Mucosa of gallbladder (tissue), 1 donor: ENCODE measurements at places on chromosomes 16 and 17. TPM values are rescaled to one million over a fixed set of nuclear protein-coding genes. Genes with fewer than 3 reads are reported as not detected.

The KRTAP4-5 gene
- total RNA-seq: not detected

The OR3A2 gene
- 3.0 TPM for total RNA-seq

The MAP3K3 gene
- 39.5 TPM for total RNA-seq

The KRTAP1-1 gene
- not detected for total RNA-seq

The CSH2 gene
- not detected for total RNA-seq

The ABCA9 gene
- 7.3 TPM for total RNA-seq

The CLEC19A gene
- 0.26 TPM for total RNA-seq

The GOSR1 gene
- 44.6 TPM for total RNA-seq

- no peak for DNase-seq
Observed at GRCh38 chr17:32259586-32259985, 6.0 kb upstream of the RHBDL3 start.

GRCh38 chr17:77245162-77245926 is 104.6 kb downstream of the SEC14L1 start:
- no peak for DNase-seq

- no peak for DNase-seq
Observed at GRCh38 chr16:67462279-67462655, 18.7 kb downstream of the ATP6V0D1 start.

GRCh38 chr16:86566601-86566965 is at the start of gene FOXC2:
Gene FOXC2 (plus strand): TSS chr16:86566829. CDS start chr16:86567336, 507 bp downstream.
- peak; percentile 79 for DNase-seq

GRCh38 chr17:80851277-80851925 is 140.2 kb upstream of the CHMP6 start:
- DNase-seq: no peak
